Mesenteric fat pad (tissue), 1 donor: ENCODE measurements at places on chromosomes 13 and 19.
A peak's percentile ranks its signal among the peaks of the same experiment; 100 is the strongest.

- no peak for DNase-seq
Observed at GRCh38 chr19:34088292-34088691, 84.0 kb upstream of the LSM14A start.

GRCh38 chr19:45276284-45276687 is 25.2 kb downstream of the MARK4 start:
- no peak for DNase-seq

- no peak for DNase-seq
Observed at GRCh38 chr13:45889590-45890243, 38.2 kb upstream of the SIAH3 start.

GRCh38 chr19:29650772-29651387 is 14.4 kb upstream of the PLEKHF1 start:
- DNase-seq = no peak

DNA sequence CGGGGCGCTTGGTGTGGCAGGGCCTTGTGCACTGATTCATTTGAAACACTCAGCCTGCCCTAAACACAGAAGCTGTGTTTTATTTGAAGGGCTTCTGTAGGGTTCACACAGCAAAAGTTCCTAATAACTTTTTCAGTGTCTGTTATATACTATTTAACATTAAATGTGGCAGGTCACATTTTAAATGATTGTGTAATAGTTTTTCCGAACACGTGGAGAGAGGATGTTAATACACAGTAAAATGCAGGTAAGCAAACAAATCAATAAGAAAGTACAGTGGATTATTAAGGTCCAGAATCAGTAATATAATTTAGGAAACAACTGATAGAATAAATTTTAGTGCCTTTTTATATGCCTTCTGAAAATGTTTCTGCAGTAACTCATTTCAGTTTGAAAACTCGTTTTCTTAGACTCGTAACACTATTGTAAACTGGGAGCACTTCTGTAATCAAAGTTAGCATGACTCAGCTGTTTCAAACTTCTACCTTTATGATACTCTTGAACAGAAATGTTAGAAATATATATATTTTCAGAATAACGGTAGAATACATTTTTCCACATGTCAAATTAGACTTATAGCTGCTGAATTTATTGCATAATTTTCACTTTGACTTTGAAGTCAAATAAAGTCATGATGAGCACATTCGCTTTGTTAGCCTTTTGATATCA is 70.1 kb downstream of the GGACT start:
- no peak for DNase-seq

DNA sequence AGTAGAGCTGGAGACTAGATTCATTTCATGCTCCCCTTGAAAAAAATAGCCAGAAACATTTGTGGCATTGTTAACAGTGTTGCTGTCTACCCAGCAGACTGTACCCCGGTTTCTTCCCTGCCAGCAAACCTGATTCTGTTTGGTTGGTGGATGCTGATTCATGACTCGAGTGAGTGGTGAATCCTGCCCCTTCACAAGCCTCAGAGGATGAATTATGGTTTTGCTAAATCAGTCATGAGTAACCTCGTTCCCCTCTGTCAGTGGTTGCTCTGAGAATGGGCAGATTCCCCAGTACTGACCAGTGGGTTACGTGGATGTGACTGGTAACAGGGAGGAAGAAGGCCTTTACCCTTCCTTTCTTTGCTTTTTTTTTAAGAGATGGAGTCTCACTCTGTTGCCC is 10.1 kb downstream of the NLRP12 start:
- DNase-seq = no peak

GRCh38 chr13:28590461-28590860 is 68.5 kb upstream of the POMP start:
- no peak for DNase-seq

GRCh38 chr13:97384371-97384770 is 49.6 kb upstream of the RAP2A start:
- no peak for DNase-seq

- no peak for DNase-seq
Observed at GRCh38 chr13:110116072-110116487, 190.9 kb downstream of the COL4A1 start.

DNA sequence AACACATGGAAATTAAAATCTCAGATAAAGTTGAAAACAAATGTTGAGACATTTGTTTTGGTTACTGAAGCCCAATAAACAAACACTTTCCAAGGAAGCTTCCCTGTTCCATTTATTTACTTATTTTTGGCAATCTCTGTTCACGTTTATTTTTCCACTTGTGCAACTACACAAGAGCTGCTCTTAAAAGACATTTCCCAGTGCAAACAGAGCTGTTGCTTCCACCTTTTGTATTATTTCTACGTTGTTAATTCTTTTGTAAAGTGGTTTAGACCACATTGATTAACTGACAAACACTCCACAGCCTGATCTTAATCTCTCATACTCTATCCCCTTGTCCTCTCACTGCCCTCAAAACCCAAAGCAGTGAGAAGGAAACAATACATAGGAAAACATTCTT is 757.6 kb downstream of the LIG4 start:
- no peak for DNase-seq

- no peak for DNase-seq
Observed at GRCh38 chr19:3149089-3149488, 13.3 kb downstream of the GNA15 start.

DNA sequence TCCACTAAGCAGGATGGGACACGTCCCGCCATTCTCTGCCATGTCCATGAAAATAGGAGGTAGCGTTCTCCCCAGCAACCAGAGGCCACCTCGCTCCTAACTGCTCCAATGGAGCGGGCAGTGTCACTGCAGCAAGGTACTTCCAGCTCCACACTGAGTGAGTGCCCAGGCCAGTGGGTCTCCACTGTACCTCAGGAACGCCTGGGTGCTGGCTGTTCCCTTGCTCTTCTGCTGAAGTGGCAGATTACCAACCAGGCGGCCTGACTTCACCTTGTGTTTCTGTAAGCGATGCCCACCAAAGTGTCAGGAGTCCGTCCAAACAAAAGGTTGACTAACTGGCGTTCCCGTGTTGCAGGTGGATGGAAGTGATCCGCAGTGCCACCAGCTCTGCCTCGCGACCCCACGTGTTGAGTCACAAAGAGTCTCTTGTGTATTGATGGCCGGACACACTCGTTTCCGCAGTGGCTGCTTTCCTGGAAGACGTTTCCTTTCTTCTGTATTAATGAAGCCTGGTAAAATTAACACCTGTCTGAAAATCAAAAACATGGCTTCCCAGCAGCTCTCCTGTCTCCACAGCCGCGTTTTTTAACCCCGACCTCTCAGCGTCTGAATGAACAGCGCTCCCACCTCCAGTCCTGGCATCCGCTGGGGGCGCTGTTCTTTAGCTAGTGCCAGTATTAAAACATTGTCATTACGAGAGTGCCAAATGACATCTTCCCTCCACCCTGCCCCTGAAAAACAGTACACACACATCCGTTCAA is 128.8 kb downstream of the STK24 start:
- no peak for DNase-seq

GRCh38 chr13:72808917-72809500 is 27.1 kb downstream of the PIBF1 start:
- no peak for DNase-seq

- no peak for DNase-seq
Observed at GRCh38 chr13:67330149-67330548, 100.0 kb upstream of the PCDH9 start.

GRCh38 chr13:44237276-44237767 is 136.3 kb upstream of the SERP2 start:
- DNase-seq = no peak

- DNase-seq = peak; percentile 59
Observed at GRCh38 chr19:43425567-43426392, 11.1 kb downstream of the TEX101 start.

DNA sequence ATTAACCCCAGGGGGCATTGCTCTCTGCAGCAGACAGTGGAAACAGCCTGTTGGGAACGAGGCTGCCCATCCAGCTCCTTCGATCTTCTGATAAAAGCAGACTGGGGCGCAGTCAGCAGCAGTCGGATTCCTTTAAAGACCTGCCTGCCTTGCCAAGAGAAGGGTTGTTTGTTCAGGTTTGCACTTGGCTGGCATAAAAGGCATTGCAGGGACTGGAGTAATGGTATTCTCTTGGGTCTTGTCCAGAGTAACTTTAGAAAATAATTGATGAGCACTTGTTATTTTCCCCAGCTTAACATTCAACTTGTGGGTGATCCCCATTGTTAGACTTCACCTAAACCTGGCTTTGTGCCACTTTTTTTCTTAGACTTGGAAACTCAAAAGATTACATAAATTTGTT is 67.3 kb upstream of the SLC10A2 start:
- no peak for DNase-seq

- DNase-seq = peak; percentile 28
Observed at GRCh38 chr19:6632002-6632621, 37.8 kb downstream of the TNFSF14 start.

GRCh38 chr13:113304121-113304520 is 7.1 kb downstream of the LAMP1 start:
- DNase-seq = no peak

- DNase-seq = no peak
Observed at GRCh38 chr19:55094456-55095259, 19.0 kb downstream of the EPS8L1 start.

DNA sequence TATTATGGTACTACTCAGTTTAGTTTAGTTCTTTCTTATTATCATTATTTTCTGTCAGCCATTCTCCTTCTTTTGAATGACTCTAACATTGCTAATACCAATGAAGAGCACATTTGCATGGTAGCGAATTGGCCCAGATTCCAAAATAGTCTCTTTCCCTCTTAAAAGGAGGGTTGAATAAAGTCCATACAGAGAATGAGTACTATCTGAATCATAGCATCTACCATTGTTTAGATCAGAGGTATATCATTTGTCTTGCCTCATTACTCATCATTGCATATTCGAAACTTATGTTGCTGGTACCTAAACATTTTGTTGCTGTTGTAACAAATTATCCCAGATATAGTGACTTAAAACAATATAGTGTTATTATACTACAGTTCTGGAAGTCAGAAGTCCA is 1235.3 kb upstream of the ATXN8OS start:
- no peak for DNase-seq

DNA sequence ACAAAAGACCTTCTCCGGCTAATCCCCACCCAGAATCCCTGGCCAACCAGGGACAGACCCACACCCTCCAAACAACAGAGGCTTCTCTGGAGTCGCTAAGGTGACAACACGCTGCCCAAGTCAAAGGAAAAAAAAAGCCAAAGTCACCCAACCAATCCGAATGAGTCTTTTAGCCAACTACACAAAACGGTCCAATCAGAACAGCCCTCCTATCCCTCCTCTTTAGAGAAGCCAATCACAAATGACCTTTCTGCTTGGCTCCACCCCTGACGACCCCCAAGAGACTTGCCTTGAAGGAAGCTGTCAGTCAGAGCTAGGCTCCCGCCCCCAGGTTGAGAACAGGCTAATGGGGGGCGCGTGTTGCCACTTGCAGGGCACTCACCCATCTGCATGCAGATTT is 6.6 kb upstream of the FBXW9 start:
- DNase-seq = no peak

- no peak for DNase-seq
Observed at GRCh38 chr13:111011899-111012298, 97.0 kb upstream of the ANKRD10 start.

GRCh38 chr19:6021878-6022569 is 44.1 kb upstream of the RANBP3 start:
- no peak for DNase-seq

- no peak for DNase-seq
Observed at GRCh38 chr13:88189728-88190127, 518.6 kb downstream of the SLITRK5 start.

- no peak for DNase-seq
Observed at GRCh38 chr19:39765091-39766076, 13.3 kb upstream of the LEUTX start.

GRCh38 chr13:40528881-40529280 is 137.6 kb downstream of the FOXO1 start:
- no peak for DNase-seq

DNA sequence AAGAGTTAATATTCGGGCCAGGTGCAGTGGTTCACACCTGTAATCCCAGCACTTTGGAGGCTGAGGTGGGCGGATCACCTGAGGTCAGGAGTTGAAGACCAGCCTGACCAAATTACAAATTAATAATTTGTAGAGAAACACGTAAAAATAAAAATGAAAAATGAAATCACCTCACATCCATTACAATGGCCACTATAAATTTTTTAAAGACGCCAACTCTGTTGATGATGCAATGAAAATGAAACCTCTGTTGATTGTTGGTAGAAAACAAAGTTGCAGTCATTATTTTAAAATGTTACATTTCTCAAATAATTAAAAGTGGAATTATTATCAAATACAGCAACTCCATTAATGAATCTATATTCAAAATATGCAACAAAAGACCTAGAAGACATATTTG is 26.8 kb downstream of the ZNF100 start:
- DNase-seq = no peak

- no peak for DNase-seq
Observed at GRCh38 chr13:39881887-39882286, 226.4 kb downstream of the COG6 start.

GRCh38 chr19:41249707-41250423 is 14.3 kb upstream of the HNRNPUL1 start:
- no peak for DNase-seq

DNA sequence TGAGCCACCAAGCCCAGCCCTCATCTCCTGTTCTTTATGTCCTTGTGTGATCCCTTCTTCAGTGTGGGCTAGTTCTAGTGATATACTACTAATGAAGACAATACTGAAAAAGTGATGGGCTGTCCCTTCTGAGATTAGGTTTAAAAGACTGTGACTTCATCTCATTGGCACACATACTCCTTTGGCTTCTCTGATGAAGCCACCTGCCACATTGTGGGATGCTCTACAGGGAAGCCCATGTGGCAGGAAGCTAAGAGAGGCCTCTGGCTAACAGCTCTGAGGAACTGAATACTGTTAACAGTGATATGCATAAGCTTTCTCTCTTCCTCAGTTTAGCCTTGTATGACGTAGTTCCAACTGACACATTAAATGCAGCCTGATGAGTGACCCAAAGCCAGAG is 13.6 kb downstream of the CSNK1A1L start:
- DNase-seq = no peak

GRCh38 chr19:2120821-2121220 is 24.1 kb downstream of the IZUMO4 start:
- no peak for DNase-seq
